Ureter (tissue), 1 donor: ENCODE measurements at places on chromosomes 12 and 14.

GRCh38 chr14:105021656-105022275 lies 883 bp upstream of the CDCA4 start:
- DNase-seq = peak; percentile 55

GRCh38 chr12:108856428-108857157 lies 790 bp downstream of the SSH1 start:
- peak; percentile 83 for DNase-seq

GRCh38 chr14:87522575-87522974 lies 470.4 kb downstream of the GALC start:
- no peak for DNase-seq

- DNase-seq = no peak
These were observed 62.2 kb downstream of the GNG2 start for GRCh38 chr14:51922624-51923023.

- DNase-seq = no peak
These were observed 139.0 kb downstream of the SYNE2 start for GRCh38 chr14:63991833-63992232.

DNA sequence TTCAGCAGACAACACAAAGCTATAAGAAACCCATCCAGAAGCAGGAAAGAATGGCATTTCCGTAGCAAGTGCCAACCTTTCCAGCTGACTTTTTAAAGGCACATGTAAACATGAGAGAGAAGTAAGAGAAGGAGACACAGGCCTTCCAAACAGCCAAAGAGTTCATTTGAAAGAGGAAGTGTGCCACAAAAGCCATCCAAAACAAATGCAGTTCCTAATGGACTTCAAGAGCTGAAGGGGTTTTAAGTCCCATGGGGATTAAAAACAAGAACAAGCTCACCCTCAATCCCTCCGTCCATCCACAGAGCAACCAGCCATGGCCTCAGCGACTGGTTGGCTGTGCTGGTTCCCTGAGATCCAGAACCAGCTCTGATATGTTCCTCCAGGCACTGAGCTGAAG lies 4.5 kb upstream of the DPF3 start:
- DNase-seq = no peak
